ENCODE measurements at places on chromosomes 1 and 21.

GRCh38 chr1:109769330-109770078, 5.8 kb upstream of the EPS8L3 start:
- no peak for DNase-seq

DNA sequence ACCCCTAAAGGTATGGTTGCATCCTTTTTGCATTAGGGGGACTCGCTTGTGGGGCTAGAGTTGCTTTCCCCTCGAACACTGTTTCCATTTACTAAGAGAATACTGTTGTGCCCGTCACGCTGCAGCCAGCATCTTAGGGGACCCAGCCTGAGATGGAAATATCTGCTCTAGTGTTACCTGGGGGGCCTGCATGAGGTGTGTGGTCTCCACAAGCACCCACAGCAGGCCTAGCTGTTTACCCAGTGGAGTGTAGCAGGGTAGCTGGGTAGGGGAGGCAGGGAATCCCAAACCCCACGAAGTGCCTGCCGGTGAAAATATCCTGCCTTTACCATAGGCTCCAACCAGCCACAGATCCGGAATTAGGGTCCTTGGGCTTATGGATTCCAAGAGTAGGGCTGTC, 303.6 kb downstream of the PTPRU start:
- no peak for DNase-seq

DNA sequence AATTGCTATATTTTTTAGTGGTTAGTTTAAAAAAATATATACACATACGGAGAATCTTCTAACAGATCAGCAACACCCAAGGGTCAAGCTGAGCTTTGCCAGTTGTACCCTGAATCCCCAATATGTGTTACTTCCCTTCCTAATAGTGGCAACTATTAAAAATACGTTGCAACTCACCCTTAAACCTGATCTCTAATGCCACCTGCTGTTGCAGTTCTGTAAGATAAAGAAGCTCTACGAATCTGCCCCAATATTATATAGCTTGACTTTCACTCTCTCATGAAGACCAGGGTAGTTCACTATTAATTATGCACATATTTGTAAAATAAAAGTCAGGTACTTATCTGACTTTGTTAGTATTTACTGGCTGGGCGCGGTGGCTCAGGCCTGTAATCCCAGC, 58.4 kb downstream of the ASH1L start:
- DNase-seq, result peak; percentile 34

DNA sequence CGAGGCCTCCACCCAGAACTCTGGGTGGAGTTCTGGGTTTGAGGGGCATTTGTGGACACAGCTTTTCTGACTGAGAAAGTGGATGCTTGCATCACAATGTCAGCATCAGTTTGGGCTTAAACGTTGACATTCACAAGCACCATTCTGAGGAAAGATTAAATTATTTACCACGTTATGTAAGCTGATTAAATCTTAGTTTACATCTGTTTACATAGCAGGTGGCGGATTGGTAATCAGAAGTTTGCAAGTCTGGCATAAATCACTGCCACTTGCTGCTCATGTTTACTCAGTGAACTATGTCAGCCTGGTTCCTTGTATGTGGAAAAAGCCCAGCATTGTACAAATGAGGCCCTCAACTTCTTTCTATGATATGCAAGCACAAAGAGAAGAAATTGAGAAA, 310.1 kb downstream of the PAPPA2 start:
- DNase-seq, result no peak

- DNase-seq, result no peak
Observed at GRCh38 chr1:177411381-177411780, 240.6 kb downstream of the BRINP2 start.

GRCh38 chr1:235843461-235843961, 23.2 kb downstream of the LYST start:
- DNase-seq, result peak; percentile 26

GRCh38 chr1:25643929-25644328, 27.3 kb downstream of the MAN1C1 start:
- no peak for DNase-seq

Data from CD4-positive, alpha-beta T cell treated with Interleukin-2 at 100 ng/mL for 4 hours (primary cell).